HTR-8/SVneo (cell line): ENCODE measurements at places on chromosomes 13 and 19.

GRCh38 chr19:49196527-49197240 is 39.1 kb downstream of the TRPM4 start:
- no peak for DNase-seq

GRCh38 chr13:99256709-99257108 is 1.5 kb downstream of the GPR18 start:
- DNase-seq: no peak

- DNase-seq: peak; percentile 83
Measured at GRCh38 chr19:7500811-7501450, 12.1 kb upstream of the PEX11G start.

GRCh38 chr19:4776436-4777211 is 14.9 kb upstream of the FEM1A start:
- DNase-seq: no peak

DNA sequence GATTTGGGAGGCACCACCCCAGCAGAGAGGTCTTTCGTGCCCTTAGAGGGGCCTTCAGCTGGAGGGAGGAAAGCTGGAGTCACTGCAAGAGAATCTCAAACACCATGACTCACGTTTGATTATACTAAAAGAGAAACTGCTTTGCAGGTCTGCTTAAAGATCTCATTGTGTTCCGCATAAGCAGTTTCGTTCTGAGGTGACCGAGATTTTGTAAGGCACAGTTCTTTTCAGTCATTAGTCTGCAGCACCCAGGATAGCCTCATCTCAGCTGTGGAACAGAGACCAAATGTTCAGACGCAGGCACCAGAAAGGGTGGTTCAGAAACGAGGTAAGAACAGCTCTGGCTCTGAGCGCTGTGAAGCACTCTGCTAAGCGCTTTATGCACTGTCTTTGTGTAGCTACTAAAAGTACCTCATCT is 71.2 kb upstream of the GTF3A start:
- peak; percentile 30 for DNase-seq

- DNase-seq: no peak
Measured at GRCh38 chr19:3067563-3067962, 5.3 kb upstream of the TLE5 start.

DNA sequence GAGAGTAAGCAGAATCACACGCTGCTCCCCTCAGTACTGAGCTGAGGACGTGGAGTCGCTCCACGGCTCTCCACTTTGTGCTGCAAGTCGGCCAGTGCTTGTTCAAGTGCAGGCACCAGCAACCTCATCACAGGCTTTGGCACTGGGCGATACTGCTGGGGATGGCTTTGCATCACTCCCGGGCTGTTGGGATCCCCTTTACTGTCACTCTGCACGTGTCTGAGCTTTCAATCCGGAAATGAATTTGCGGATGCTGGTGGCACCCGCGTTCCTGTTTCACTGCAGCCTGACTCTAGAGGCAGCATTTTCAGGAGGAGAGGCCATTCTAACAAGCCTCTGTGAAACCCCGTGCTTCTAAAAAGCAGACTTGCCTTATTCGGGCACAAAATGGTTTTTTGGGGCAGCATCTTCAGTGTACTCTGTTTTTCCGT is 19.1 kb downstream of the SMARCA4 start:
- DNase-seq: no peak

DNA sequence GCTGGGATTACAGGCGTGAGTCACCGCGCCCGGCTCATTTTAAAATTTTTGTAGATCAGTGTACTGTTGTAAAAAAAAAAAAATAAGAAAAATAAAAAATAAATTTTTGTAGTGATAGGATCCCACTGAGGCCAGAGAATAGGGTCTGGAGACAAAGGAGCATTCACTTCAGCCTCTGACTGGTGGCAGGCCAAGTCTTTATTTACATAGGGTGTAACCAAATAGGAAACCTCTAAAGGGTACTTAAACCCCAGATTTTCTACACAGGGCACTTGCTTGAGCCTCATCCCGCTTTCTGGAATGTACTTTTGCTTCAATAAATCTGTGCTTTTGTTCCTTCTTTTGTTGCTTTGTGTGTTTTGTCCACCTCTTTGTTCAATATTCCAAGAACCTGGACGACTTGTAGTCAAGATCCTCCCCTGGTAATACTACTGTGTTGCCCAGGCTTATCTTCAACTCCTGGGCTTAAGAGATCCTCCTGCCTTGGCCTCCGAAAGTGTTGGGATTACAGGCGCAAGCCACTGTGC is 2.1 kb upstream of the PDCD2L start:
- DNase-seq: no peak

DNA sequence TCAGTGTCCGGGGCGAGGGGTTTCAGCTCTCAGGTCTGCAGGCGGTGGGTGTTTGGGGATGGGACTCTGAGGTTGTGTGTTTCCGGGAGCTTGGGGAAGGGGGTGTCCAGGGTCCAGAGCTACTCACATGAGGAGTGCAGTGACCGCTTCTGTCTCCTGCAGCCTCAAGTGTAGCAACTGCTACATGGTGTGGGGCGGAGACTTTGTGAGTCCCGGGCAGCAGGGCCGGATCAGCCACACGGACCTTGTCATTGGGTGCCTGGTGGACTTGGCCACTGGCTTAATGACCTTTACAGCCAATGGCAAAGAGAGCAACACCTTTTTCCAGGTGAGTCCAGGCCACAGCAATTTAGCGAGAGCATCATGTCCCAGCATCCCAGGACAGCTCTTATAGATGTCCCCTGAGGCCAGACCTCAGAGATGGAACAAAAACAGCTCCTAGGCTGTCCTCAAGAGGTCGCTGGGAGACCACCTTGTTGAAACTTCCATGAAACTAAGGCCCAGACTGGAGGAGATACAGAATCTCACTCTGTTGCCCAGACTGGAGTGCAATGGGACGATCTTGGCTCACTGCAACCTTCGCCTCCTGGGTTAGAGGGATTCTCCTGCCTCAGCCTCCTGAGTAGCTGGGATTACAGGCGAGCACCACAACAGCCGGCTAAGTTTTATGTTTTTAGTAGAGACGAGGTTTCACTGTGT is 44.9 kb downstream of the RYR1 start:
- DNase-seq: peak; percentile 65

GRCh38 chr13:35785576-35786303 is 309.3 kb upstream of the MAB21L1 start:
- no peak for DNase-seq

DNA sequence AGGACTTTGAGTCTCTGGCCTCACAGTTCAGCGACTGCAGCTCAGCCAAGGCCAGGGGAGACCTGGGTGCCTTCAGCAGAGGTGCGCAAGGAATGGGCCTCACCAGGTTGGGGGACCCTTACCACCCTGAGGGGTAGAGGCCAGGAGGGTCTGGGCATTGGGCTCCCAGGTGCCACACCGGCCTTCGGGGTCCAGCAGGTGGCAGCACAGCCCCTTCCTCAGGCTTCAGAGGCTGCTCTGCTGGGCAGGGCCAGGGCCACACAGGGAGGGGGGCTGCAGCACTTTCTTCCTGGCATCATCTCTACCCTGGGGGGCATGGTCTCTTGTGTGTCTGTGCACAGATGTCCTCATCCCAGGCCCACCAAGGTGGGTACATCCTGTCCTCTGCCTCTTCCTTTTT is 12.9 kb downstream of the PIN1 start:
- DNase-seq: no peak

GRCh38 chr13:44053208-44053607 is 173.5 kb downstream of the LACC1 start:
- no peak for DNase-seq

DNA sequence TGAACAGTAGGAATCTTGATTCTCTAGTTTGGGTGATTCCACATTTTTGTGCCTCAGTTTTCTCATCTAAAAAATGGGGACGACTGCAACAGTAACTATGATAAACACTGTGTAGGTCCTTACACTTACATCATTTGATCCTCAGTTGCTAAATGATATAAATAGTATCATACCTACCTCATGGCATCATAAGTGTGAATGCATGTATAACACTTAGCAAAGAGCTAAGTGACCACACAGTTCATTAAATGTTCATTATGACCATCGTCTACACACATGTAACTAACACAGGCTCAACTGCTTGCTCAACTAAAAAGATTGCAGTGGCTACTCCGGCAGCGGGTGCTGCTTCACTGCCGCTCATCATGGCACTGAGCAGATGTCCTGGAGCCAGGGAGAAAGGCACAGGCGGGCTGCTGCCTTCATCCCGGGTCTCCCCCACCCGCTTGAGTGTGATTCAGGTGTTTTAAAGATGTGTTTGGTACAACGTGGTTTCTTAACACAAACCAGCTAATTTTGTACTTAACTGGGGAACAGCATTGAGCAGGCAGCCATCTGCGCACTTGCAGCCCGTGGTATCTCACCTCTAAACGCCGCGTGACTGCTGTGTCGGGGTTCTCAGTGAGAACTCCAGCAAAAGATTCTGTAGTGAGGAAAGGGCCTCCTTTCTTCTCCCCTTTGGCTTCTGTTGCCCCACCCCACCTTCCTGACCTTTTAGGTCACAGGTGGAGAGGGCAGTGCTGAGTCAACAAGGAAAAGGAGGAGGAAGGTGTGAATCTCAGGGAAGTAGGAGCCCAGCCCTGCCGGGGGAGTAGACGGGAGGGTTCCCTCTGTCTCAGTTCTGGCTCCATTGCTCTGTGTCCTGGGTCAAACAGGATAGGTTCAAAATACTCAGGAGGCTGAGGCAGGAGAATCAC is 11.7 kb upstream of the ACTN4 start:
- DNase-seq: no peak

GRCh38 chr19:16497837-16498236 is 1.6 kb downstream of the C19orf44 start:
- DNase-seq: no peak

DNA sequence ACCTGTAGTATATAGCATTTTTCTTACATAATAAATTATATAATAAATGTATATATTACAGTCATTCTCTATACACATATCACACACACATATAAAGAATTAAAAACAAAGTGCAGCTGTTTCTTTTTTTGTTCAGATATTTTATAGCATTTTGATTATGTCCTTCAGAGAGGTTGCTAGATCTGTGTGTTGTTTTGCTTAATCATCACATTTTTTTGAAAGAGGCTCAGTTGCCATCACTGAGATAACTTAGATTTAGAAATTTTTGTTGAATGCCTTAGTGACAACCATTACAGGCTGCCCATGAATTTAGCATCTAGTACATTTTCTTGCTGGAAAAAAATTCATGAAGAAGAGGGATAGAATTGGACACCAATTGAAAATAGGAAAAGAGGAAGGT is 545.2 kb upstream of the PCDH9 start:
- DNase-seq: no peak

DNA sequence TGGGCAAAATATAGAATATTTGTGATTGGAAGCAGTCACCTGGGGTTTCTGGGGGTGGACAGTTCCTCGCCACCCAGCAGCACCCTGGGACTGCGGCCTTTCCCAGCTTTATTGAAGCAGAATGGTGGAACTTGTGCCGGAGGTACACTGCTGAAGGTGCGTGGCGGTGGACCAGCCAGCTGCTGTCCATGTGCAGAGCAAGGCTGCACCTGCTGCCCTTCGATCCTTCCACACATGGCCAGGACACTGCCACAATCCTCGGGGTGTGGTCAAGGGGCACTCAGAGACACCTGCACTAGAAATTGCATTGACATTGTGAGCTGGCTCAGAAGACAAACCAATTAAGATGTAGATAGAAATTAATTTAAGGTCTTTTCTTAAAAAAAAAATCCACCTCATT is 11.4 kb upstream of the GPI start:
- DNase-seq: no peak

GRCh38 chr19:42553292-42554045 is 25.2 kb upstream of the CEACAM1 start:
- DNase-seq: peak; percentile 76

DNA sequence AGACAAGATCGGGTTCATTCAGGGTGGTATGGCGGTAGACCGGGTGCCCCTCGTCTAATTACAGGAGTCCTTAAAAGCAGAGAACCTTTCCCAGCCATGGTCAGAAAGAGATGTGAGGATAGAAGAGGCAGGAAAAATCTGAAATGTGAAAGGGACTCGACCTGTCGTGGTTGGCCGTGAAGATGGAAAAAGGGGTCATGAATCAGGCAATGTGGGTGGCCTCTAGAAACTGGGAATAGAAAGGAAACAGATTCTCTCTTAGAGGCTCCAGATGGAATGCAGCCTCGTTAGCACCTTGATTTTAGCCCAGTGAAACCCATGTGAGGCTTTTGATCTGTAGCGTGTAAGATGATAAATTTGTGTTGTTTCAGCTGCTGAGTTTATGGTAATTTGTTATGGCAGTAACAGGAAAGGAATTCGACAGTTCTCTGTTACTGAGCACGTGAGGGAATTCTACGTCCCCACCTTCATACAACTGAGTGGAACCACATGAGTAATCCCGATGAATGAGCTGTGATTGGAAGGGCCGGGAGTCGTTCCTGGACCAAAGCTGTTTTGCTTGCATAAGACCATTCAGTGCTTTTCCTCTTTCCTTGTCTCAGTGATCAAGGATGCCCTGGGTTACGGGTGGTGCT is 11.0 kb upstream of the CA11 start:
- peak; percentile 75 for DNase-seq

- DNase-seq: no peak
Measured at GRCh38 chr13:29266756-29267733, 328.4 kb downstream of the SLC7A1 start.

DNA sequence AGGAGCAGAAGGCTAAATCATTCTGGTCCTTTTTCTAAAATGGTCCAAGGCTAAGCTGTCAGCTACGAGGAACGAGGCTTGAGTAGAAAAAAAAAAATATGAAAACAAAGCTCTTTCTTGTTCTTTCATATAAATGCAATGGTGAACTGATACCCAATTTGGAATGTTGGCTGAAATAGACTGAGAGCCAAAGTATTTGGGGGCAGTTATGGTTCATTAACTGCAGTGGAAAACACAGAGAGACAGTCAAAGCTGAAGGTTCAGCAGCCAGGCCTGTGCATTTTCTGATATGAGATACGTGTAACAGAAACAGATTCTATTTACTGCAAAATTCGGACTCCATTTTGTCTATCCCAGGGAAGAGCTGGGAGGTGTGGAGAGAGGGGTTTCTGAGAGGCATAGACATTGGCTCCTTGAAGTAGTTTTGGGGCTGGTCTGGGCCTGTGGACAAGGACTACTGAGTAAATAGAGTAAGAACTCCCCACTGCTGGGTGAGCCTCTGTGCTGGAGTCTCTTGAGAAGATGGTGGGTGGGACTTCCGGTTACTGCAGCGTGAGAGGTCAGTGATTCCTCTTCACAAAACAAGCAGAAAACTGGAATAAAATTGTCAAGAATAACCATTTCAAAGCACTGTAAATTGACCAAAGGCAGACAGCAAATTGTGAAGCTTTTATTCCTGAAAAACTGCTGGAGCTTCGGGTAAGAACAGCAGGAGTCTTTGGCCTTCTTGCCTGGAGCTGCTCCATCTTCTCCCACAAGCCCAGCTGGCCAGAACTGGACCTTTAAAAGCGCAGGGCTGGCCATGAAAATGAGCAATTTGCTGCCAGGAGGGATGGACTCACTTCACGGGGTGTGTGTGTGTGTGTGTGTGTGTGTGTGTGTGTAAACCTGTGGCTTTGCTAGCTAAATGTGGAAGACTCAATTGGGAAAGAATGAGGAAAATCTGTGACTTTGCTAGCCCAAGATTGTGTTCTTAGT is 43.1 kb upstream of the CNMD start:
- DNase-seq: no peak

DNA sequence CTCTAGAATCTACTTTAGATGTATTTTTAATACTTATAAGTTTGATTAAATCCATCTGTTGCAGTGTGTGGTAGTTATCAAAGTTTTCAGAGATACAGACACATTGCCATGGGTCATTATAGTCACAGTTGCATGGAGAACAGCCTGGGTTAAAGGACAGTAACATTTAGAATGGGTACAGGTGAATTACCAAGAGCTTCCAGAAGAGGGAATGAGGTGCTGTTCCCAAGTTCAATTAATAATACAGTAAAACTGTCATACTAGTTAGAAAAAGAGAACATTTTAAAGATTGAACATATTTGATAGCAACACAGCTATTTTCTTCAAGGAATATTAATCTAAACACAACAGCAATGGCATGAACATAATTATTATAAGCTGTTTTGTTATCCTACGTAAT is 322.6 kb upstream of the SLC10A2 start:
- DNase-seq: no peak
